Tibial artery (tissue), 4 donors: ENCODE measurements at places on chromosomes 7 and 10.

DNA sequence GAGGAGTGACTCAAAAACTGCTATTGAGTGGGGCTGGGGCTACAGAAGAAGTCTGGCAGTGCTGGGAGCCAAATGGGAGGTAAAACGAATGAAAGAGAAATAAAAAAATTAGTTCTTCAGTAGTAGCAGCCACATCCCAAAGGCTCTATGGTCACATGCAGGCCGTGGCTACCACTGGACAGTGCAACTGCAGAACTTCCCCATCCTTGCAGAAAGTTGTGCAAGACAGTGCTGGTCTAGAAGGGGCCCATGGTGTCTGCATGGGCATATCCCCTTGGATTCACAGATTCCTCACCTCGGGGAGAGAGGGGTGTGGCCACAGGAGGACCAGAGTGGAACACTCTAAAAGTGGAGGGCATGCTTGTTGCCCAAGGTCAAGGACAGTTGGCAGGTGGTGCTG is 47.6 kb downstream of the RPS24 start:
- DNase-seq, result no peak

- DNase-seq, result no peak
These were observed 20.5 kb upstream of the MLXIPL start for GRCh38 chr7:73644688-73645286.

- no peak for DNase-seq
These were observed 29.4 kb upstream of the AMPH start for GRCh38 chr7:38660427-38661099.

DNA sequence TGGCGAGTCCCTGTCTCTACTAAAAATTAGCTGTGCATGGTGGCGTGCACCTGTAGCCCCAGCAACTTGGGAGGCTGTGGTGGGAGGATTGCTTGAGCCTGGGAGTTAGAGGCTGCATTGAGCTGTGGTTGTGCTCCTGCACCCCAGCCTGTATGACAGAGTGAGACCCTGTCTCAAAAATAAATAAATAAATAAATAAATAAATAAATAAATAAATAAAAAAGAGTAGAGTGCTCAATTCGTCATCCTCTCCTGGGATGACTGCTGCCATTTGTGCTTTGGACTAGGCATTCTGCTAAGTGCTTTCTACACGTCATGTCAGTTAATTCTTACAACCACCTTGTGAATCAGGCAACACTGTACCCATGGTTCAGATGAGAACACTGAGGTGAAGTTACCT is 130.6 kb downstream of the DOCK1 start:
- no peak for DNase-seq

DNA sequence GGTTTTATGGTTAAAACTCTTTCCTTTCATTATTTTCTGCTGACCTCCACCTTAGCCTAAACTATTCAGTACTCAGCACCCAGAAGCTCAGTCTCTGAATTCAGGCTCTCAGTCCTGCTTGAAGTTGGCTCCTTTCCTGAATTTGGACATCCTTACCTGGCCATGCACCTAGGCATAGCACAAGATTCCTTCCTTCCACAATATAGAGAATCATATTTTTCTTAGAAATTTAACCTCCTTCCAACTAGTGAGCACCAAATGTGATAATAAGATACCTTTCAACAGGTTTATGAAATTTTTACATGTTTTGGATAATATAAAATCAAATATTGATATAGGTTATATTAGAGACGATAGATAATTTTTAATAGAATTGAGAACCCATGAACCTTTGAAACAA is 905.6 kb upstream of the GHITM start:
- no peak for DNase-seq

GRCh38 chr10:126521399-126521798 is 133.1 kb upstream of the ADAM12 start:
- DNase-seq, result no peak

- no peak for DNase-seq
These were observed 155.3 kb upstream of the AKR1E2 start for GRCh38 chr10:4670737-4671136.

DNA sequence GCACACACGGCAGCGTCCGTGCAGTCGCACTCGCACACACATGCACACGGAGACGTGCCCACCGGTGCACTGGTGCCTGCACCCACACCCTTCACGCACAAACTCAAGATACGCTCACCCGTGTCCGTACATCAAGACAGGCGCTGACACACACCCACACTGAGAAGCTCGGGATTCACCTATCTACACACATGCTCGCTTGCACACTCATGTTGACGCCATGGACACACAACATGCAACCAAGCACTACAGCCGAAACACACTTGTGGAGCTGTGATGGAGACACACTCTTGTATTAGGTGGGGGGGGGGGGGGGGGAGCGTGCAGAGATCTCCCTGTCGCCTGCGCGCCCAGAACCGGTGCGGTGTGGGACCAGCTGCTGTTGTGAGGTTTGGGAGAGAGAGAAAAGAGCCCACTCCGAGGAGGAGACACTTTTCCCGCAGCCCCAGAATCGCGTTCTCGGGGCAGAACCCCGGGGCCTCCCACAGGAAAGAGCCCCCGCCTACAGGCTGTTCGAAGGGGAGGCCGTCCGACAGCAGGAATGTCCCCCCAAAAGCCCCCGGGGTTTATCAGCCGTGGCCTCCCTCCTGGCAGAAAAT is 605 bp upstream of the NFKB2 start:
- no peak for DNase-seq

DNA sequence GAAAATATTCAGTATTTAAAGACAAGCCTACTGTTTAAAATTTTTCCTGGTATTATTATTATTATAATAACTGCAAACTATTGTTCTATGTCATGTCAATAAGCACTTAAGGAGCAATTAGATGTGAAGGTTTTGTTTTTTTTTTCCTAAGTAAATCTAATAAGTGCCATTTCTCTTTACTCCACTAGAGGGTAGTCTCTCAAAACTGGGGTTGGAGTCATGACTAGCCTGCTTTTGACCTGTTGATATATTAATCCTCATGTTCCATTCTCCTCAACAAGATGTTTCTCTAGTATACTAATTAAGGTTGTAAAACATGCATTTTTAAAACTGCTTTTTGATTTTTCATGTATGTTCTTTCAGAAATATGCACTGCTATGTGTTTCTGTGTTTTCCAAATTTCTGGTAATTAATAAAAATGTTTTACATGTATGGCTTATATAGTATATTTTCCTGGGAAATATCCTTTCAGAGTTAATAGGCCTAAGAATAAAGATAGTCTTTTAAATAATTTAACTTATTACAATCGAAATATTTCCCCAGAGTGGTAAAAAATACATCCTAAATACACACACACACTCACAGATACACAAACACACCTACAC is 1.0 kb upstream of the LRRN3 start:
- no peak for DNase-seq

- DNase-seq, result no peak
These were observed 191.3 kb downstream of the GATA3 start for GRCh38 chr10:8245814-8246142.

DNA sequence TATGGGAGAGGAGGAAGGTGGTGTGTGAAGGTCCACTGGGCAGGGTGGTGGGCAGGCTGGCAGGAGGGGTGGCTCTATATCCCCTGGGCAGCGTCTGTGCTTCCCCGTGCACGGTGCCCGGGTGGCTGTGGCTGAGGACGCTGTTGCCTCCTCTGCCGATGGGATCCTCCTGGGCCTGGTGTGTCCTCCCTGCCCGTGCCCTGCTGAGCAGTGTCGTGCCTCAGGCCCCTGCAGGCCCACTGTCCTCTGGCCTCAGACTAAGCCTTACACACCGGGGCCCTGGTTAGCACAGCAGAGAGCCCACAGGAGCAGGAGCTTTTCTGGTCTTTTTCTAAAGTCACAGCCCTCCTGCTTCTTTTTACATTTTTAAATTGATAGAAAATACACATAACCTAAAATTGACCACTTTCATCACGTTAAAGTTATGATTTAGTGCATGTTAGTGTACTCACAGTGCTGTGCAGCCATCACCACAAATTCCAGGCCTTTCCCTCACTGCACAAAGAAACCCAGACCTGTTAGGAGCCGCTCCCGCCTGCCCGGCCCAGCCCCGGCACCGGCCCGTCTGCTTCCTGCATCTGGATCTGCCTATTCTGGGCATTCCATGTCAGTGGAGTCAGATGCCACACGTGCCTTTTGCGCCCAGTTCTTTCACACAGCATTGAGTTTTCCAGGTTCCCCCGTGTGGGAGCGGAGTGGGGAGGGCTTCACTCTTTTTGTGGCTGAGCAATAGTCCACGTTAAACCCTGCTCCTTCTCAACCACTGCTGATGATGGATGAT is 19.4 kb downstream of the PFKFB3 start:
- no peak for DNase-seq
